ENCODE measurements at places on chromosomes 5 and 9.

- DNase-seq, result peak; percentile 5
These were observed 136.3 kb downstream of the FOXD1 start for GRCh38 chr5:73312146-73312871.

- no peak for DNase-seq
These were observed 52.1 kb downstream of the SEMA4D start for GRCh38 chr9:89445801-89446251.

DNA sequence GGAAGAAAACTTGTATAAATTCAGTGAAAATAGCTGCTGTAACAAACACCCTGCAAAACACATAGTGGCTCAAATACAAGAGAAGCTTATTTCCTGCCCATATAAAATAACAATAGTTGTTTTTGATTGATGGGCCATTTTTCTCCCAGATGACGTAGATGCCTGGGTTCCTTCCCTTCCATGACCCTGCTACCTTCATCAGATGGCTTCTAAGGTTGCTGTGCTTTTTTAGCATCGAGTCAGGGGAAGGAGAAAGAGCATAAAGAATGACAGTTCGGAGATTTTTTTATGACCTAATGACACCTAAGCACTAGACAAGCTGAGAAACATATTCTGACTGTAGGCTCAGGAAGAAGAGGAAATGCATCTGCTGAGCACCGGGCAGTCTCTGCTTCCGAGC, 34.7 kb upstream of the DPYSL3 start:
- DNase-seq, result no peak

DNA sequence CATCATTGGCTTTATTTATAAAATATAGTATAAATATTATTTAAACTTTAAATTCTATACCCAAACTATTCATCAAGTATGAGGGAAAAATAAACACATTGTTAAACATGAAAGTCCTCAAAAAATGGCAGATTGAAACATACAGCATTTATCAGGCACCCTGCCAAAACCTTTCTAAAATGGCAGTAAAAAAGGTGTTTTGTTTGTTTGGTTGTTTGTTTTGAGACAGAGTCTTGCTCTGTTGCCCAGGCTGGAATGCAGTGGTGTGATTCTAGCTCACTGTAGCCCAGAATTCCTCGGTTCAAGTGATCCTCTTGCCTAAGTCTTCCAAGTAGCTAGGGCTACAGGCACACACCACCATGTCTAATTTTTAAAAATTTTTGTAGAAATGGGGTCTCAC, 60.1 kb upstream of the ECM2 start:
- no peak for DNase-seq

- no peak for DNase-seq
These were observed 17.1 kb downstream of the OTP start for GRCh38 chr5:77621440-77621839.

DNA sequence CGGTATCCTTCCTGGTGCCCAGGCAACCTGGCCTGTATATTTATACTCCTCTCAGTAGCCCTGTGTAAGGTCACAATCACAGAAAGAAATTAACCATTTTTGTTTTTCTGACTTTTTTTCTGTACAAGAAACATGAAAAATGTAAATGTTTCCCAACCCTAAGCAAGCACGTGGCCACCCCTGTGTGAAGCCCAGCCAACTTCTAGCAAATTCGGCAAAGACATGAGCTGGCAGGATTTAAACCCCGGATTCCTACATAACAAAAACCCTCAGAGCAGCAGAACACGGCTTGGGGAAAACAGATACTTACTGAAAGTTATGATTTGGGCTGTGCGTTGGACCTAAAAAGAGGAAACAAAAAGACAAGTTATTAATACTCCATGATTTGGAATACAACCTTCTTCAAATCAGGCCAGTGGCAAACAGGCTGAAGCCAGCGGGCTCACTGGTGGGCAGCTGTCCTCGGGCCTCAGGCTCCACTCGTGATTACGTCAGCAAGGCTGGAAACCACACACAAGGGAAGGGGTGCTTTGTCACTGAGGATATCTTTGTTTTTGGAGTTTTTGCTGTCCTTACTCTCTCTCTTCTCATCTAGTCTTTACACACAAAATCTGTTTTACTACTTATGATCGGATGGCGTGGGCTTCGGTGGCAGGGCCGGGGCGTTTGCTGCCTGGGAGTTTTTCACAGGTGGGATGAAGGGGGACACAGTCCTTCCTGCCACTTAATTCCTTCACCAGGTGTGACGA, 194.1 kb downstream of the ROR2 start:
- no peak for DNase-seq
